ENCODE measurements at places on chromosomes 6 and 20. TPM values are rescaled to one million over a fixed set of nuclear protein-coding genes. Genes with fewer than 3 reads are reported as not detected.

TSBP1 gene
- not detected for total RNA-seq

MYO6 gene
- 10.9 TPM for total RNA-seq

DLL1 gene
- 0.86 TPM for total RNA-seq

MICA gene
- total RNA-seq, result 24.0 TPM

DNA sequence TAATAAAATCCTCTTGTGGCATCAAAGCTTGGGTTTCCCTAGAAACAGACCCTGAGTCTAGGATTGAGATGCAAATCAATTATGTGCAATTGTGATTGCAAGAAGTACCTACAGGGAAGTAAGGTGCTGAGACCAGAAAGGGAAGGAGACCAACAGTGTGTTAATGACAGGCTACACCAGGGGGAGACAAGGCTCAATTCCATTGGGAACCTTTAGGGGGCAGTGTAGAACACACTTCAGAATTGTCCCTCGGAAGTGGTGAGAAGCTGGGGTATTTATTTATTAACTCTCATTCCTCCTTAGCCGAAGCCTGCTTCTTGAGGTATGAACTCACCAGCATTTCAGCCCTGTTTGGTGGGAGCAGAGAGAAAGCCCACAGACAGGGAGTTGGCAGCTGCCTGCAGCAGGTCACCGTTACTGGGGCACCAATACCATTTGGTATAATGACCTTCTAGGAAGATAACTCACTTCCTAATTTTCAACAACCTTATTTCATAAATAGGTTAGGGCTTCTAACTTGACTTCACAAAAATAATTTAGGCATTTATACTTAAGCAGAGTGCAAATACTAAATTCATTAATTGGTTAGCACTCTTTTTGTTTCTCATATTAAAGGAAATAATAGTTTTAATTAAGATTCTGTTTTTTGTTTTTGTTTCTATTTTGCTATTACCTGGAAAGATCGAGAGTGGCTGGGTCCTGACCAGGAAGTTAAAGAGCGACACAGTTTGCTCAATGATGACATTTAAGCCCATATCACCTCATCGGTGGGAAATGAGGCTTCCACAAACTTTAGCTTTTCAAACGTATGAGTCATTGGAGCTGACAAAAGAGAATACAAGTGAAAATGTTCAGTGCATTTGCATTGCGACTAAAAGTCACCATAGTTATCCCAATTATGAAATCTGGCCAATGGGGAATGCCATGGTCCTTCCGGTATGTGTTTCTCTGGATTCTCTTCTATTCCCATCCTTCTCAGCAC, 94.8 kb downstream of the BTBD3 start:
- peak; percentile 29 for DNase-seq

DNA sequence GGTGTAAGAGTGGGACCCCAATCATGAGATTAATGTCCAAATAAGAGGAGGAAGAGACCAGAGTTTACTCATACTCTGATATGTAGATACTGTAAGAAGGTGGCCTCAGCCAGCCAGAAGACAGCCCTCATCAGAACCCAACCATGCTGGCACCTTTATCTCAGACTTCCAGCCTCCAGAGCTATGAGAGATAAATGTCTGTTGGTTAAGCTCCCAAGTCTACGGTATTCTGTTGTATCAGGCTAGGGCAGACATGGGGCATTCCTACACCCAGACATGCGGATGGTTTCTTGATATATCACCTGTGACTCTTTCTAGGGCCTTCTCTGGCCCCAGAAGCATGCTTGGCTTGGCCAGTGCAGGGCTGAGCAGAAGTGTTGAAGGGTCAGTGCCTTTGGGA, 247.4 kb upstream of the RIN2 start:
- DNase-seq, result no peak

DNA sequence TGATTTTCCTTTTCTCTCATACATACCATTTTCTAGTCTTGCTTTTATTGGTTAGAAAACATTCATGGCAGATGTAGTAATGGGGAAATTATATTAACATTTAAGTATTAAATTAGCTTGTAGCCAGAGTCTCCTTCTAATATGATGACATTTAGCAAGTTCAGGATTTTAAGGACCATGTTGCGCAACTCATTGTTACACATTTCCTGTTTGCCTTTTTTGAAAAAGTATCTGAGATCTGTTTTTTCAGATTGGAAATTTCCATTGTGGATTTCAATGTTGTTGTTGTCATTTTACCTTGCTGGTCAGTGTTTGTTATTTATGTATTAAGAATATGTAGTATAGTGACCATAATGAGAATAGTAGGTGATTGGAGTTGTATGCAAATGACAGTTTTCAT, 38.7 kb downstream of the CDKAL1 start:
- peak; percentile 80 for DNase-seq

DNA sequence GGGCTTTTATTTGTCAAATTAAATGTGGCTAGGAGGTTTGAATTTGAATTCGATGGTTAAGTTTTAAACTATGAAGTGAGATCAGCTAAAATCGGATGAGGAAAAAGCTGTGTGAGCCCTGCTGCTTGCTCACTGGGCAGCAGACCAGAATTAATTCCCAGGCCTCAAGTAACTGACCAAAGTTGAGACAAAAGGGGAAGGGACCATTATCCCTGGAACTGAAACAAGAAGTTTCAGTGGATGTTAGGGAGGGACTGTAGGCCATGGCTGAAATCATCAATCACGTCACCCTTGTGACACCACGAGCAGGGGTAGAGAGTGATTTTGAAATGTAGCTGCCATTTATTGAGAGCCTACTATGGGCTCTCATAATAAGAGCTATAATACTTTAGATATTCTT, 7.0 kb upstream of the PRSS35 start:
- DNase-seq, result no peak

GRCh38 chr20:53130795-53131194, 158.6 kb downstream of the TSHZ2 start:
- DNase-seq, result peak; percentile 64

Data from GM23248 (cell line).